Hippocampal formation (tissue), 2 donors: ENCODE measurements at places on chromosomes 5 and 9.

DNA sequence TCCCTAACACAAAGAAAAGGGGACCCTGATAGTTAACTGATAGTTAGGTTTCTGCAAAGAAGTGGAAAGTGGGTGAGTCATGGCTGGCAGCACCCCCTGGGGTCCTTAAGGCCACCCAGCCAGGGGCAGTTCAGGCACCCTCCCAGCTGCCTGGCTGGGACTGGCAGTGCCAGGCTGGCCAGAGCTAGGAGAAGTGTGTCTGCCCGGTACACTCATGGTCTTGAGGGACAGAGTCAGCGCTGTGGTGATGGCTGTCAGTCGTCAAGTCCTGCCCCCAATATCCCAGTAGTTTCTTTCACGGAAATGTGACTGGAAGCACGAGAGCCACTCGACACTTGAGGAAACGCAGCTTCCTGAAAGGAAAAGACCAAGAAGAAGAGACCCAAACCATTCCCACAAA is 22.3 kb upstream of the CNOT6 start:
- no peak for DNase-seq

- no peak for DNase-seq
These were observed 255.2 kb upstream of the CD180 start for GRCh38 chr5:67451640-67452279.

DNA sequence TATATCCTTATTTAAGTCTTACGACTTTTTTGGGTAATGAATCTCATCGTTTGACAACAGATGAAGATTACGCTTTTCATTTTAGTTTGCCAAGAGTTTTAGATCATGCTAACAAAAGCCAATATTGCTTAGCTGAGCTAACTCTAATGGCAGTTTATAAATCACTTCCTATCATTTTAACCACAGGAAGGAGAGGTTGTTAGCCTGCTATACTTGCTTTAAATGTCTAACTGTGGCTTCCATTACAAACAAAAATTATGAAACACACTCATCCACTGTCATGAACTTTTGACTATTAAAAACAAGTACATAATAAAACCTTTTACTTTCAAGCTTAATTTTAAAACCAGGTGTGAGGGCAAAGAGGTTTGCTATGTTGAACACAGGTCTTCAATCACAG is 53.7 kb upstream of the ANKH start:
- no peak for DNase-seq

DNA sequence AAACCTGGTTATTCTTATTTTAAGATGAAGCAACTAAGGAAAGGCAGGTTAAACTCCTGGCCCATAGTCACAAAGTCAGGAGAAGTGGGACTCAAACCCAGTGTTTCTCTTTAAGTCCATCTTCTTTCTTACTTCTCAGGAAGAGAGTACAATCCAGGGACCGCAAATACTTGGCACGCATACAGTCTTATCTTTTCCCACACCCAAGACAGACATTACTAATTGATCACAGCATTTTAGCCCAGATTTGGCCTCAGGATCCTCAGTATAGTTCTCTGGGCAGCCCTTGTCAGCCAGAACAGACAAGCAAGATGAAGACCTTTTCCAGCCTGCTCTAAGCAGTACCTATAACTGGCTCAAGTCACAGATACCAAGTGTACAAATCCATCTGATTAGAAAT is 125.5 kb upstream of the RAI14 start:
- DNase-seq: no peak

- DNase-seq: no peak
These were observed 166.1 kb downstream of the RNF180 start for GRCh38 chr5:64331597-64332277.

DNA sequence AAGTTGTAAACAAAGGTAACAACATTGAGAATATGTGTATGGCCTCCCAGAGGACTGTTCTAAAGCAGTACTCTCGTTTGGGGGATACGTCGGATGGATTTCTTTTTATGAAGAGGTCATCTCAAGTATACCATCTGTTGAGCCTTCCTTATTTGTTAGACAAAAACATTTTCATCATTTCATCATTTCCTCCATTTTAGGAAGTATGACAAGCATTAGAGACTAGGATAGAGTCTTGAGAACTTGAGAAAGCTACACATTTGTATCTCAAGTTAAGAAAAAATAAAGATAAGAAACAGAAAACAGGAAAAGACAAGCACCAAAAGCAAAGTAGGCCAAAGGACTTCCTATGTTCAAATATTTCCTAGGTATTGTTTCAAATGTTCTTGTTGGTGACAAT is 307.0 kb downstream of the EFNA5 start:
- DNase-seq: no peak

DNA sequence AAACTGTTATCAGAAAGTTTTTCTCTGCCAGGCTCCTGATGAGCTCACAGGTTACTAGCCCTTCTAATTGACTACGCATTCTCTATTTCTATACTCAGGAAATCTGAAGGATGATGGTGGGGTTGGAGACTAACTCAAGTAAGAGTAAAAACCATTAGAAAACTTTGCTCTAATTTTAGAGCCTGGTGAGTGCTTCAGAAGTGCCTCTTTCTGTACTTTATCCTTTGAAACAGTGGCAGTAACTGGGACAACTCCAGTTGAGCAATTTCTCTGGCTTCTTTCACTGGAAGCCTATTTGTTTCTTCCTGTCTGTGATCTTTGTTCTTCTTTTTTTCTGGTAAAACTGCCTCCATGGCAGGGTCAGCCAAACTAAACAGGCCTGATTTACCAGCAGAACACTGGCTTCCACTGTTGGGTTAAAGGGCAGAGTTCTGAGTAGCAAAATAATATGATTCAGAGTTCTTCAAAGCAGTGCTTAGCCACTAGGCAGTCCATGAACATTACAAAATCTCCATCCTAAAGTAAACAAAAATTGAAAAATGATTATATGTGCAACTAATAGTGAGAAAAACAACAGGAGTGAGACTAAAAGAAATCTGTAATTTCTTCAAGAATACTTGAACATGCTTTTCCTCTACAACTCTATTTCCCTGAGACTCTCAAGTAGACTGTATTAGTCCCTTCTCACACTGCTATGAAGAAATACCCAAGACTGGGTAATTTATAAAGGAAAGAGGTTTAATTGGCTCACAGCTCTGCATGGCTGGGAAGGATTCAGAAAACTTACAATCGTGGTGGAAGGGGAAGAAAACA is 79.8 kb downstream of the MROH2B start:
- no peak for DNase-seq

DNA sequence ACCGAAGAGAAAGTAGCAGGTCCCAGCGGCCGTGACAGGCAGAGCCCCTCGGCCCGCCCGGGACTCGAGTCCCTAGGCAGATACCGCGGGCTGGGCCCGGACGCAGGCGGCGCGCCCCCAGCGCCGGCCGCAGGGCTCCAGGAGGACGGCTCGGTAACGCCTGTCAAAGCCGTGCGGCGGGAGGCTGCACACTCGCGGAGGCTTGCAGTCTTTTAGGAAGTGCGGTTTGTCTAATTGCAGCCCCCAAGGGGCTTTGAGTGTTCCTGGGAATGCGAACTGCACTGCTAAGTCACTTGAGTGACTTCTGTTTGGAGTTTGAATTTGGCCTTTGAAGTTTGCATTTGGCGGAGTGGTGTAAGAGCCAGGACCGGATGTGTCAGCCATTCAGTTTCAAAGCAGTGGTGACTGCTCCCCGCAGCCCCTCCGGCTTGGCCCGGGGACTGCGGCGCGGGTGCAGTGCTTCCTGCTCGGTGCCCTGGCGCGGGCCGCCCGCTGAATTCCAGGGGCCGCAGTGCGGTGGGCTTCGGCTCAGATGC is 1.3 kb downstream of the MAP3K1 start:
- no peak for DNase-seq

DNA sequence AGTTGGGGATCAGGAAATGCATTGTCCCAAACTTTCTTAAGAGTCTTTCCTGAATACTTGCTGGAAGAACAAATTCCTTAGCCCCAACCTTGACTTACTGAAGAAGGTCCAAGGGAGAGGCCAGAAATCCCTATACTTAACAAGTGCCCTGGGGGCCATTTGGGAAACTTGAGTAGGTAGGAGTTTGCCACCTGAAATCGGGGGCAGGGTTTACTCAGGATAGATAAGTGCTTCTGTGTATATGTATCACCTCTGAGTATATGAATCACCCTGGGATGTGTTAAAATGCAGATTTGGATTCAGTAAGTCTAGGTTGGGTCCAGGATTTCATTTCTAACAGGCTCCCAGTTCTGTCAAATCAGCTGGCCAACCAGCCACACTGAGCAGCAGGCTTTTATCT is 47.9 kb upstream of the MYO10 start:
- DNase-seq: no peak

- DNase-seq: no peak
These were observed 158.3 kb downstream of the NR2F1-AS1 start for GRCh38 chr5:93422652-93423280.

DNA sequence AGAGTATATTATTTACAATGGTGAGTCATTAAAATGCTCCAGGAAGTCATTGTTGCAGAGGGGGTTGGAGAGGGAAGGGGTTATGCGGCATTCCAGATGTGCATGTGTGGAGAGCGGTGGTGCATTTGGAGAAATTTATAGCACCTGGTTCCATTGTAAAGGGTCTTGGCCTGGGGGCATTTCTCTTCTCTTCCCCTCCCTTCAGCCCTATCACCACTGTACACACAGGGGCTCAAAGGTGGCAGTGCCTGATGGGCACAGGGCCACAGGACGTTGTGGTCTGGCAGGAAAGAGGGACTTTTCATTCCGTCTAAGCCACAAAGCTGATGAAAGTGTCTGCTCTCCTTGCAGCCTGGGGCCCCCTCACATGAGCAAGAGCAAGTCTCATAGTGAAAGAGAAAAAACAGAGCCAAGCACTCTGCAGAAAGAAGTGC is 442.4 kb upstream of the ZNF462 start:
- DNase-seq: no peak

DNA sequence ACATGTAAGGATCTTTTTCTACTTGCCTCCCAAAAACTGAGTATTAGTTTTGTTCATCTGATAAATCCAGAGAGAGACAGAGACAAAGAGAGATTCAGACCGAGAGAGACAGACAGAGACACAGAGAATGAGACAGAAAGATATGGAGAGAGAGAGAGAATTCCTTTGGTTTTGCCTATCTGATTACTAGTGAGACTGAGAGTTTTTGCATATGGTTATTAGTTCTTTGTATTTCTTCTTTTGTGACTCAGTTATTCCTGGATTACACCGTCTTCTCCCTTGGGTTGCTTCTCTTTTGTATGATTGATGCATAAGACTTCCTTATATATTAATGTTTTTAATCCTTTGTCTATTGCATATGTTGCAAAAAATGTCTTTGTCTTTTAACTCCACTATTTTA is 91.2 kb upstream of the SPATA31C2 start:
- no peak for DNase-seq

- DNase-seq: no peak
These were observed 146.5 kb upstream of the TLX3 start for GRCh38 chr5:171162596-171162995.

GRCh38 chr5:177477701-177478477 is 4.5 kb upstream of the DBN1 start:
- DNase-seq: no peak

- DNase-seq: no peak
These were observed 151.1 kb downstream of the TMEM161B start for GRCh38 chr5:88117546-88117945.

DNA sequence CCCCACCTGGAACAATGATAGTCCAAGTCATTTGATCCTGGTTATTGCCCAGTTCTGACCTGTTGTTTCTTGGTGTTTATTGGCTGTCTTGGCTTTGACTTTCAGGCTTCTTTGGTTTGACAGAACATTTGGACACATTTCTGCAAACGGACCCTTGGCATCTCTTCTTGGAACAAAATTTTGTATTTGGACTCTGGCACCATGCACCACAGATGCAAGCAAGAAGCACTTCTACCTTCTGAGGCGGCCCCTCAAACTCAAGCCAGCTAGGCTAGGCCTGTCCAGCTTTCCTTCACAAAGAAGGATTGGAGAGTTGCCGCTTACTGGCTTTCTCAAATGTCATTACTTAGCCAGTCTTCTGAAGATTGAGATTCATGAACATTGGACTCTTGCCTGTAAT is 23.1 kb upstream of the FGF10 start:
- no peak for DNase-seq

- DNase-seq: no peak
These were observed 61.1 kb upstream of the TAS2R1 start for GRCh38 chr5:9691261-9691660.

GRCh38 chr5:157626831-157627230 is 25.4 kb downstream of the SOX30 start:
- no peak for DNase-seq

DNA sequence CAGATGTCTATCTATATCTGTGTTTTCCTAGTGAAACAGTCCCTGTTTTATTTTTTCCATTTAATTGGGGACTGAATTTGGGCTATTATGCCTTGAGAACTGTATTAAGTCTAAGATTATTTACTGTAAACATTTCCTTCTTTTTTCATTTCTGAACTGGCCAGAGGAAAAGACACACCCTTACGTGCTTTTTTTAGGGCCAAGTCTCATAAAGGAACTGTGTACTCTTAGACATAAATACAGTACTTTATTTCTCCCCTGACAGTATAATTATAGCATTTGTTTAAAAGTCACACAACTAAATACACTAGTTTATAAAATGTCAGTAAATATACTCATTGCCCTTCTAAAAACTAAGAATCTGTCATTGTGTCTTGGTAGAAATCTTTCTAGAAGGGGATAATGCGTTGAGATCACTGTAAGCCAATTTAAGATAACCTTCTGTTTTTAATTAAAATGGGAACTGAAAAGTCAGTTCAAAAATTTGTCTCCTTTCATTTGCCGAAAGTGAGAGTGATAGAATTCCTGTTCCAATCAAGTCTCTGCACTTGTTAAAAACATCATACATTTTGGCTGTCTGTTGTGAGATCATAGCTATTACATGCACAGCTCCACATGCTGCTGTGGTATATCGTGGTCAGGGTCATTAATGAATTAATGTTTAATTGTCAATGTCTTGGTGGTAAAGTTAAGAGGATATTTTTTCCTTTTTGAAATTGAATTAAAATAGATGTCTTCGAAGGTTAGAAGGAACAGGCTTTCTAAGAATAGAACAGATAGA is 132.1 kb downstream of the FOCAD start:
- no peak for DNase-seq

DNA sequence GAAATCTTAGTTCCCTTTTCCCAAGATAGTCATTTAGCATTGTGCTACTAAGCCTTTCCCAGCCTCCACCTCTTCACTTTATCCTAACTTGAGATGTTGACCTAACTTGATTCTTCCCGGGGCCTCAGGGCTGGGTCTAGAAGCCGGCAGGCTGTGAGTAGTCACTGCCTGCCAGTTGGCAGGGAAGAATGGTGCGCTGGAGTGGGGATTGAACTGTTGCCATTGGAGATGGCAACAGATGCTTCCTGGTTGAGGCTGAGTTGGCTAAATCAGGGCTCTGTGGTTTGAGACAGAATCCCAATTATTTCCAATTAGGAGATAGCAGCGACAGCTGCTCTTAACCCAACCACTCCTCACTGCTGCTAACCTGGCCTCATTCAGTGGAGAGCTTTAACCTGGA is 343.1 kb downstream of the BRINP1 start:
- DNase-seq: peak; percentile 49

GRCh38 chr5:165143741-165144140 is 1638.3 kb downstream of the MAT2B start:
- DNase-seq: no peak
